ENCODE measurements at places on chromosomes 1 and 21.

DNA sequence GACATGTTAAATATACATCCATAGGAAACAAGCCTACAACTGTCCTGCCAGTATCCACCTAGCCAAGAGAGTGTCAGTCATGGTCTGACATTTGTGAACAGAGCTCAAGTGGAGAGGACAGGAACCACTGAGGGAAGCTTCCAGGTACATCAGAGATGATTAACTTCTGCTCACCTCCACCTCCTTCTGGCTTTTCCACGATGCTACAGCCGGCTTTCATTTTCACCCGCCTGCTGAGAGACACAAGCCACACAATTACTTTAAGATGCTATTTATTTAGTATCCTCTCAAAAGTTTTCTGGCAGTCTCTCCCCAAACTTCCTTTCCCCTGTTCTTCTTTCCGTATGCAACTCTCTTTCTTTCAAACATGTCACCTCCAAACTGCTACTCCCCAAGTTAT lies 2.1 kb downstream of the ETV3 start:
- DNase-seq = peak; percentile 74
- H3K36me3 ChIP-seq = peaks cover 60% of the 10 kb centered on the region
- peak overlapping the region; percentile 99 for H3K4me3 ChIP-seq

GRCh38 chr1:179187735-179188471 lies 41.6 kb downstream of the ABL2 start:
- H3K27me3 ChIP-seq = no peaks in the 10 kb centered on the region
- no peak for DNase-seq
- no peak overlapping the region for H3K4me3 ChIP-seq
- H3K36me3 ChIP-seq = peaks cover 3% of the 10 kb centered on the region
- H3K4me1 ChIP-seq = peaks cover 20% of the 10 kb centered on the region

- peaks cover 46% of the 10 kb centered on the region for H3K36me3 ChIP-seq
- H3K4me1 ChIP-seq = peaks cover 51% of the 10 kb centered on the region
- no peak for DNase-seq
- peak overlapping the region; percentile 7 for H3K4me3 ChIP-seq
- no peaks in the 10 kb centered on the region for H3K27me3 ChIP-seq
These were observed 3.6 kb downstream of the CTBS start for GRCh38 chr1:84570436-84571149.

DNA sequence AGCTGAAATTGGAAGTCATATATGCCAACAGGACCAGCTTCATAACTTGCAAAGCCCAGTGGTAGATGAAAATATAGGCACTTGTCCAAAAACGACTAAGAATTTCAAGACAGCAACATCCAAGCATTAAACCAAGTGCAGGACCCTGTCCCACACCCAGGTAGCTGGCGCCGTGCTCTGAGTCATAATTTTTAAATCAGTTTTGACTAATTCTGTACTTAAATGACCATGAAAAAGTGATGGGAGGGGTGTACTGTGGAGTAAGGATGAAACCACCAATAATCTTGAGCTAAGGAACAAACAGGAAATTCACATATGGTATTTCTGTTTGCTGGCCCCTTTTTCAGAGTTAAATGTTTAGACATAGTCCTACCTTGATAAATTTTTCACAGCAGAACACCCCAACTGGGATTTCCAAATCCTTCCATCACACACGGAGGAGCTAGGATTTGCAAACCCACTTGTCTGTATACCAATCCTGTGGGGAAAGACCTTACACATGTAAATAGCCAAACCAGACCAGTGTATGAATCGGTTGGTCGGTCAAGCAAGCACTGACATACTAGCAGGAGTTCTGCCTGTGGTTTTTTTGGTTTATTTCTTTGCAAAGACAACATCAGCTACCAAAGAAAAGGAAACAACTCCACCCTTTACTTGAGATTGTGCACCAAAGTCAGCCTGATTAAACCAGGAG lies 235.7 kb upstream of the RAB4A start:
- peak overlapping the region; percentile 11 for H3K4me3 ChIP-seq
- no peak overlapping the region for H3K27ac ChIP-seq
- H3K36me3 ChIP-seq = no peaks in the 10 kb centered on the region
- H3K27me3 ChIP-seq = peaks cover 43% of the 10 kb centered on the region

- peak; percentile 94 for DNase-seq
- peaks cover 23% of the 10 kb centered on the region for H3K27me3 ChIP-seq
- H3K4me3 ChIP-seq = no peak overlapping the region
- peak overlapping the region; percentile 35 for H3K27ac ChIP-seq
- peaks cover 23% of the 10 kb centered on the region for H3K4me1 ChIP-seq
These were observed 44.5 kb upstream of the CRNN start for GRCh38 chr1:152458384-152459185.

DNA sequence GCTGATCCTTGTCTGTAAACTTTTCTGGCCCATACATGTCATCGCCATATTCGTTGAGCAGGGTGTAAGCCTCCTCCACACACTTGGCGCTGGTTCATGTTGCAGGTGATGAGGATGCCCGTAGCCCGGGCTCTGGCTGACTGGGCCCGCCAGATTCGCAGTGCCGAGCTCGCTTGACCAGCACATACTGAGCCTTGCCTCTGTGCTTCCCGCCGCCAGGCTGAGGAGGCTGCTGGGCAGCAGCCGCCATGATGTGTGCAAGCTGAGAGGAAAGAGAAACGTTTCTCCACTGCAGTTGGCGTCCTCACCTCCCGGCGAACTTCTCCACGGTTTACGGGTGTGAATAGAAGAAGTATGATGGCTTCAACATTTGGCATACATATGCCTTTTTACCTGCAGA lies 89.2 kb downstream of the LTN1 start:
- no peaks in the 10 kb centered on the region for H3K4me1 ChIP-seq
- H3K27ac ChIP-seq = no peak overlapping the region
- peaks cover 5% of the 10 kb centered on the region for H3K27me3 ChIP-seq
- H3K4me3 ChIP-seq = no peak overlapping the region
- no peaks in the 10 kb centered on the region for H3K36me3 ChIP-seq

GRCh38 chr1:25933479-25934365 lies 27.5 kb upstream of the STMN1 start:
- H3K27me3 ChIP-seq = peaks cover 28% of the 10 kb centered on the region
- peaks cover 5% of the 10 kb centered on the region for H3K4me1 ChIP-seq
- no peak overlapping the region for H3K27ac ChIP-seq
- no peak for DNase-seq

GRCh38 chr1:1020000-1020404 lies at the start of gene AGRN:
TSS of gene AGRN (plus strand) at chr1:1020120. CDS start at chr1:1020173, 53 bp downstream.
- H3K4me3 ChIP-seq = peak within 1 kb of the TSS; percentile 73
- H3K27ac ChIP-seq = peak within 1 kb of the TSS; percentile 41

GRCh38 chr1:25799352-25799934 lies 550 bp upstream of the SELENON start:
- H3K36me3 ChIP-seq = no peaks in the 10 kb centered on the region
- H3K4me1 ChIP-seq = peaks cover 38% of the 10 kb centered on the region
- peaks cover 28% of the 10 kb centered on the region for H3K27me3 ChIP-seq
- H3K4me3 ChIP-seq = peak overlapping the region; percentile 62
- DNase-seq = no peak

- DNase-seq = no peak
- H3K4me1 ChIP-seq = no peaks in the 10 kb centered on the region
- H3K36me3 ChIP-seq = no peaks in the 10 kb centered on the region
- no peak overlapping the region for H3K27ac ChIP-seq
- H3K4me3 ChIP-seq = no peak overlapping the region
These were observed 42.1 kb upstream of the CFHR3 start for GRCh38 chr1:196732526-196732925.

GRCh38 chr21:38498057-38498833 lies at the start of gene ERG:
TSS of gene ERG (minus strand) at chr21:38498477. CDS start at chr21:38498380, 97 bp downstream.
- H3K4me1 ChIP-seq = peaks cover 2% of the 10 kb centered on the region
- H3K36me3 ChIP-seq = no peaks in the 10 kb centered on the region
- H3K27me3 ChIP-seq = peaks cover 58% of the 10 kb centered on the region
- no peak within 1 kb of the TSS for H3K4me3 ChIP-seq
- no peak for DNase-seq

DNA sequence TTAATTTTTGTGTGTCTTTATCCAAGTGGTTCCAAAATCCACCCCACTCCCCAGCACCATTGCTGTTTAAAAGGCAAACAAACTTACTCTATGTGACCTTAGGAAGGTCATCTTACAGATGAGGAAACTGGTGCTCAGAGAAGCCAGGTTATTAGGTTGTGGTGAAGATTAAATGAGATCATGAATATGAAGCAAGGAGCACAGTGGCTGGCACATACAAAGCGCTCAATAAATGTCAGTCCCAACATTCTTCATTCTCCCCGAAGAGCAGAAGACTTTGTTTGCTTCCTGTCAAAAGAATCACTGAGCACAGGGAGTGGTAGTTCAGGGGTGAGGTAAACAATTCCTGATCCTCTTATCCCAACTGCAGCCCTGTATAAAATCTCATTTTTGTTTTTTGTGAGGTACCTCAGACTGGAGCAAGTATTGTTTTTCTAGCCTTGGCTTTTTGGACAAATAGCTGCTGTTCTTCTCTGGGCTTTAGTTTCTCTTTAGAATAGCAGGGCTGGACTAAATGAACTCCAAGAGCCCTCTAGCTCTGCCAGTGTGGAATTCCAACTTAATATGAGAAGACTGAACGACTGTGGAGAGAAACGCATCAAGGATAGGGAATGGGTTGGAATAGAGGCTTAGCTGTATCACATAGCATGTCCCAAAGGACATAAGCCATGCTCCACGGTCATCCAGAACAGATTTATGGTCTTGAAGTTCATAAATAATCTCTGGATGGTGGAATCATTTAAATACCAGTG lies 455.3 kb upstream of the USP24 start:
- no peak overlapping the region for H3K4me3 ChIP-seq
- peak; percentile 16 for DNase-seq
- H3K27me3 ChIP-seq = no peaks in the 10 kb centered on the region
- H3K36me3 ChIP-seq = no peaks in the 10 kb centered on the region
- no peaks in the 10 kb centered on the region for H3K4me1 ChIP-seq
- H3K27ac ChIP-seq = no peak overlapping the region

- H3K4me1 ChIP-seq = peaks cover 44% of the 10 kb centered on the region
- H3K36me3 ChIP-seq = no peaks in the 10 kb centered on the region
- DNase-seq = no peak
- H3K4me3 ChIP-seq = no peak overlapping the region
These were observed 7.8 kb downstream of the ADAMTS4 start for GRCh38 chr1:161190962-161191521.

- H3K4me1 ChIP-seq = no peaks in the 10 kb centered on the region
- no peak for DNase-seq
- no peaks in the 10 kb centered on the region for H3K36me3 ChIP-seq
- no peaks in the 10 kb centered on the region for H3K27me3 ChIP-seq
- H3K27ac ChIP-seq = no peak overlapping the region
These were observed 209.0 kb upstream of the TMEM51 start for GRCh38 chr1:14944471-14944985.

- peak; percentile 68 for DNase-seq
- H3K36me3 ChIP-seq = peaks cover 87% of the 10 kb centered on the region
- peak overlapping the region; percentile 55 for H3K4me3 ChIP-seq
- H3K4me1 ChIP-seq = peaks cover 51% of the 10 kb centered on the region
These were observed 156.3 kb downstream of the VPS13D start for GRCh38 chr1:12386130-12386529.

DNA sequence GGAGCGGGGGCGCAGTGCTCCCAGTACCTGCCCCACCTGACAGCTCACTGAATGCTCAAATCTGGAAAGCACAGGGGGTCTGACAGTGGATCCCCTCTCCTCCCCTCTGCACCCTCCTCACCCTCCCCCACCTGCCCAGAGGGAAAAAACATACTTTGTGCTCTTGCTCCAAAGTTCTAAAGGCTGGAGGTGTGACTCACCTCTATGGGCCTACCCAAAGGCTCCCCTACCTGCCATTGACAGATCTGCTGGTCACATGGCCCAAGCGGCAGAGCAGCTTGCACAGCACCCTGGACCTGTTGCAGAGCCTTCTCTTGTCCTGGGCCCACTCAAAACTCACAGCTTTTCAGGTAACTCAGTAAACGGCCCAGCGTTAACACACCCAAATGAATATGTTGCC lies 55.7 kb downstream of the ADSS2 start:
- H3K36me3 ChIP-seq = peaks cover 17% of the 10 kb centered on the region
- no peak overlapping the region for H3K27ac ChIP-seq

GRCh38 chr1:246450611-246451251 lies 56.3 kb downstream of the SMYD3 start:
- no peaks in the 10 kb centered on the region for H3K4me1 ChIP-seq
- no peak overlapping the region for H3K4me3 ChIP-seq
- H3K36me3 ChIP-seq = no peaks in the 10 kb centered on the region
- no peak overlapping the region for H3K27ac ChIP-seq
- H3K27me3 ChIP-seq = no peaks in the 10 kb centered on the region

DNA sequence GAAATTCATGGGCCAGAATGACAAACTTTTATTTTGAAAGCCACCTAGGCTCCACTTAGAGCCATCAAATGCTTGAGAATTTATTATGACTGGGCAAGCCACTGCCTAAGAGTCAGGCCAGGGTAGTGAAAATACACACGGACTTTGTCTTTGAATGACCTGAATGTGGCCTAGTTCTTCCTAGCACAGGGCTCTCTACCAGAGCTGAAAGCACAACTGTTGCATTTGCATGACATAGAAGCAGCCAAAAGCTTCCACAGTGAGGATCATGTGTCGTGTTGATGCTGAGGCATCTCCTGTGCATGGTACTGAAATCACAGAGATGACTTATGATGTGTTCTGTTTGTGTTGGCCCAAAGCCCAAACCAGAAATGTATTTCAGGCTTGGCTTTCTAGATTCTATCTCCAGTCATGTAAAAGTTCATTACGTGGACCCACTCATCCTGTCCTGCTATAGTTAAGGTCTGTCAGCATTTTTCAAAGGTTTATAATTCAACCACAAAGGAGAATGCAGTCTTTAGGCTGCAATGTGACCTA lies 164.0 kb upstream of the UBE2U start:
- H3K4me3 ChIP-seq = no peak overlapping the region
- no peak overlapping the region for H3K27ac ChIP-seq
- no peaks in the 10 kb centered on the region for H3K36me3 ChIP-seq
- no peaks in the 10 kb centered on the region for H3K4me1 ChIP-seq
- no peak for DNase-seq
- H3K27me3 ChIP-seq = peaks cover 4% of the 10 kb centered on the region

- H3K36me3 ChIP-seq = no peaks in the 10 kb centered on the region
- peaks cover 45% of the 10 kb centered on the region for H3K27me3 ChIP-seq
- peaks cover 7% of the 10 kb centered on the region for H3K4me1 ChIP-seq
These were observed 876 bp downstream of the LRRC7 start for GRCh38 chr1:69568421-69569174.

DNA sequence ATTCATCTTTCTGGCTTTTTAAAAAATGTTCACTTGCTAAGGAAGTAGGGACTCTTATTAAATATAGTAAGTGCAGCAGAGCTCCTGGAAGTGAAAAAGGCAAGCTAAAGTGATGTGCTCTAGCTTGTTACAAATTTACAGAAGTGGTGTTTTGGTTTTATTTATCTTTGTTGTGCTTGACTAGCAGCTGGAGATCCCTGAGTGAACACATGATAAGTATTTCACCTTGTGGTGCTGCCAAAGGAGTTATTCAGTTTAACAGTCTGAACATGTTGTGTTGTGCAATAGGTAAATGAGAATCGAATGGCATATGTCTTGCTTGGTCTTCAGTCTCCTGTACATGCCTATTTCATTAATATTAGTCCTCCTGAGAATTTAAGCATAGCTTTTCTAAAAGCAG lies 315.7 kb downstream of the TPR start:
- no peaks in the 10 kb centered on the region for H3K4me1 ChIP-seq
- H3K36me3 ChIP-seq = no peaks in the 10 kb centered on the region
- H3K4me3 ChIP-seq = no peak overlapping the region
- H3K27me3 ChIP-seq = no peaks in the 10 kb centered on the region
- no peak overlapping the region for H3K27ac ChIP-seq
- no peak for DNase-seq

All from activated CD4-positive, alpha-beta T cell treated with anti-CD3 and anti-CD28 coated beads, Interleukin-2, amount 10 ng/mL, durations not matched to agents 24 days and 14 days (primary cell).